Bronchial smooth muscle cell (primary cell): ENCODE measurements at places on chromosomes 5 and 9. TPM values are rescaled to one million over a fixed set of nuclear protein-coding genes. Genes with fewer than 3 reads are reported as not detected.

PCDHGA9 gene
- total RNA-seq: 2.9 and 3.8 TPM in 2 replicates

NUTM2G gene
- total RNA-seq: under 0.01 TPM in 1 of 2 replicates, not detected in the other

ADAMTS19 gene
- total RNA-seq: under 0.01 TPM in 1 of 2 replicates, not detected in the other

PCDHA1 gene
- under 0.01 TPM in 2 replicates for total RNA-seq

SUSD3 gene
- 0.32 and 0.94 TPM in 2 replicates for total RNA-seq

OR1L6 gene
- not detected in 2 replicates for total RNA-seq

SVEP1 gene
- 28.2 and 62.5 TPM in 2 replicates for total RNA-seq

PCDHAC1 gene
- under 0.01 and 0.09 TPM in 2 replicates for total RNA-seq

CEL gene
- total RNA-seq: 0.32 and 0.34 TPM in 2 replicates

OCLN gene
- 0.26 and 0.32 TPM in 2 replicates for total RNA-seq

ANKRD55 gene
- not detected in 2 replicates for total RNA-seq

STK32A gene
- total RNA-seq: 0.09 and 0.32 TPM in 2 replicates

IL3 gene
- total RNA-seq: not detected in 2 replicates

IFNK gene
- not detected in 2 replicates for total RNA-seq

GNA14 gene
- total RNA-seq: 0.09 and 0.16 TPM in 2 replicates

TUSC1 gene
- 3.5 and 3.8 TPM in 2 replicates for total RNA-seq

CTXN3 gene
- not detected in 2 replicates for total RNA-seq

GFI1B gene
- not detected in 2 replicates for total RNA-seq

RGS7BP gene
- not detected in 2 replicates for total RNA-seq

ZDHHC11B gene
- total RNA-seq: 0.32 and 0.43 TPM in 2 replicates

CIZ1 gene
- 22.5 and 36.4 TPM in 2 replicates for total RNA-seq

CATSPER3 gene
- 0.16 and 0.17 TPM in 2 replicates for total RNA-seq

CAMK2A gene
- 0.47 and 0.69 TPM in 2 replicates for total RNA-seq

FOXD4L5 gene
- 0.09 and 0.16 TPM in 2 replicates for total RNA-seq

PNPLA7 gene
- total RNA-seq: 1.8 and 3.0 TPM in 2 replicates

XRCC4 gene
- 3.0 and 6.5 TPM in 2 replicates for total RNA-seq

FOXD4L4 gene
- total RNA-seq: 0.17 and 0.32 TPM in 2 replicates

SLC2A8 gene
- total RNA-seq: 5.8 and 8.0 TPM in 2 replicates

RAD17 gene
- total RNA-seq: 11.6 and 15.1 TPM in 2 replicates

TEX53 gene
- total RNA-seq: not detected in 2 replicates

GABRA1 gene
- not detected in 2 replicates for total RNA-seq

KIF27 gene
- total RNA-seq: 2.7 and 3.4 TPM in 2 replicates

NOXA1 gene
- total RNA-seq: 0.26 and 0.95 TPM in 2 replicates

WDR55 gene
- total RNA-seq: 19.0 and 22.4 TPM in 2 replicates

ABCA1 gene
- 118 and 207 TPM in 2 replicates for total RNA-seq

APBA1 gene
- 5.7 and 9.4 TPM in 2 replicates for total RNA-seq

RAI14 gene
- 56.6 and 78.7 TPM in 2 replicates for total RNA-seq

SLC6A19 gene
- not detected in 2 replicates for total RNA-seq

OLFM1 gene
- 1.1 and 4.5 TPM in 2 replicates for total RNA-seq

SPATA31A6 gene
- total RNA-seq: not detected in 2 replicates

SPATA31A3 gene
- total RNA-seq: not detected in 2 replicates

PLAC8L1 gene
- 0.17 TPM in 1 of 2 replicates, not detected in the other for total RNA-seq

PRSS3 gene
- 25.2 and 47.3 TPM in 2 replicates for total RNA-seq

LRRC19 gene
- total RNA-seq: not detected in 2 replicates

SLC22A5 gene
- 5.9 and 6.0 TPM in 2 replicates for total RNA-seq

CDH18 gene
- total RNA-seq: 0.43 and 4.4 TPM in 2 replicates

FAM151B gene
- total RNA-seq: 3.9 and 6.9 TPM in 2 replicates

FBXW11 gene
- 50.9 and 63.5 TPM in 2 replicates for total RNA-seq

LOX gene
- 20.0 and 38.6 TPM in 2 replicates for total RNA-seq

TMEM174 gene
- total RNA-seq: not detected in 2 replicates

NUDCD2 gene
- total RNA-seq: 2.6 and 4.3 TPM in 2 replicates
